ENCODE measurements at places on chromosomes 16 and 17. TPM values are rescaled to one million over a fixed set of nuclear protein-coding genes. Genes with fewer than 3 reads are reported as not detected.

KCNH6 gene
- not detected for total RNA-seq

SLC22A31 gene
- 10.2 TPM for total RNA-seq

- no peak for DNase-seq
These were observed 195.5 kb downstream of the RBFOX3 start for GRCh38 chr17:79415365-79415764.

GRCh38 chr17:1413281-1413791, 13.3 kb upstream of the YWHAE start:
- DNase-seq: peak; percentile 93

DNA sequence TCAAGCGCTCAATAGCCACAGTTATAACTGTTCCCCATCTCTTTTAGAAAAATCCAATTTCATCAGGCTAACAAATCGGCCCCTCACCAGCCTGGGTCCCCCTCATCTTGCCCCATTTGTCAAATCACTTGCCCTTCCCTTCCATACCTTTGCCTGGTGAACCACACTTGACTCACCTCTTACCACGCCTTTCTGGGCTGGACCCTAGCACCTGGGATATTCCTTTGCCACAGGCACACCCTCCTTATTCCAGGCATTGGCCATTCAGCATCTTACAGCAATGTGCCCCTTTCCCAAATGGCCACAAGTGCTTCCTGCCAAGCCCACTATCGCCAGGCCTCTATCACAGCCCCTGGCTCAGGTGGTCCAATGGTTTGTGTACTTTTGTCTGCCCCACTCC, 14.9 kb downstream of the CMTM4 start:
- DNase-seq: no peak

- no peak for DNase-seq
These were observed 845 bp downstream of the SP2 start for GRCh38 chr17:47896672-47897490.

DNA sequence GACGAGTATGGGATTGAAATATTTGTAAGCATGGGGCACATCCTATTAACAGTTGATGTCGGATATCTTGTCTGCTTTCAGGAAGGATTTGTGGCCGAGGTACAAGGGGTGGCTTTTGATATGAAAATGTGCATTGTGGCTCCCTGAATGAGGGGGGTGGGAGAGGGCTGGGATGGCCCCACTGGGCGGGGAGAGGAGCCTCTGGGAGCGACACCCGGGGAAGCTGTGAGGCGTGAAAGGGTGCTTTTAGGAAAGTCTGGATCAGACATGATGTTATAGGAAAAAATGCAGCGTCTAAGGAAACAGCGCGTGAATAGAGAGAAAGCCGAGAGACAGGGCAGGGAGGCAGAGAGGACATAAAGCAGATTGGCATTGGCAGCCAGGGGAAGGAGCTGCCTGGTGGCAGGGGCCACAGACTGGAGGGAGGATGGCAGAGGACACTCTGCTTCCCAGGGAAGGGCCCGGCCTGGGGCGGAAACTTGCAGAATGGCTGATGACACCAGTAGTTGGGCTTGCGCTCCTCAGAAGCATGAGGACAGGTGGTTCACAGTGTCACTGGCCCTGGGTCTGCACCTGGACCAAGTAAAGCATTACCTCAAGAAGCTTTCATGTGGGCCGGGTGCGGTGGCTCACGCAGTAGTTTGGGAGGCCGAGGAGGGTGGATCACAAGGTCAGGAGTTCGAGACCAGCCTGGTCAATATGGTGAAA, 95.7 kb downstream of the NTN1 start:
- DNase-seq: no peak

TP53TG3B gene
- total RNA-seq: not detected

All from right lobe of liver (tissue), 6 donors.